ENCODE measurements at places on chromosomes 11 and 22. TPM values are rescaled to one million over a fixed set of nuclear protein-coding genes. Genes with fewer than 3 reads are reported as not detected.
A peak's percentile ranks its signal among the peaks of the same experiment; 100 is the strongest.

- DNase-seq, result no peak
Measured at GRCh38 chr22:37107816-37108621, 1.5 kb downstream of the TMPRSS6 start.

The OR2AT4 gene
- total RNA-seq, result not detected

GRCh38 chr22:41070665-41071331 is 21.6 kb upstream of the EP300 start:
- DNase-seq, result no peak

GRCh38 chr11:68504432-68505066 is 44.0 kb downstream of the PPP6R3 start:
- DNase-seq, result no peak

DNA sequence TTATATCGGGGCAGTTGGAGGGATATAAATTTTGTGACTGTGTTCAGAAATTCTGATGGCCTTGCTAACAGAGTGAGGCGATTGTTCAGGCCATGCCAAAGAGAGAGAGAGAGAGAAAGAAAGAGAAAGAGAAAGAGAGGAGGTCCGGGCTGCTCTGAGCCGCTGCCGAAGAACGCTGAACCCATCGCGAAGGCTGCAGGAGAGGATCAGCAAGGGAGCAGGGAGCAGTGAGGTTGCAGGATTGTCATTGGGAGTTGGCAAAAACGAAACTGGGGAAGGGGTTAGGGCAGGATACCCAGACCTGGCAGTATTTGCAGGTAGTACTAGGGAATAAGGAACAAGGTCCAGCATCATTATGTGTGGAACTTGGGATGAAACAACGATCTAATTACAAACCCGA is 537.1 kb downstream of the INSC start:
- no peak for DNase-seq

- no peak for DNase-seq
Measured at GRCh38 chr11:294780-295179, 4.5 kb downstream of the IFITM5 start.

The SHISAL1 gene
- 13.9 TPM for total RNA-seq

GRCh38 chr22:25514436-25515180 is 49.9 kb upstream of the GRK3 start:
- DNase-seq, result no peak

The VSIG10L2 gene
- not detected for total RNA-seq

GRCh38 chr22:49666146-49666809 is 161.4 kb downstream of the BRD1 start:
- DNase-seq, result no peak

The SLC25A18 gene
- total RNA-seq, result 6.4 TPM

GRCh38 chr22:39110631-39111561 is 13.9 kb downstream of the APOBEC3H start:
- DNase-seq, result no peak

DNA sequence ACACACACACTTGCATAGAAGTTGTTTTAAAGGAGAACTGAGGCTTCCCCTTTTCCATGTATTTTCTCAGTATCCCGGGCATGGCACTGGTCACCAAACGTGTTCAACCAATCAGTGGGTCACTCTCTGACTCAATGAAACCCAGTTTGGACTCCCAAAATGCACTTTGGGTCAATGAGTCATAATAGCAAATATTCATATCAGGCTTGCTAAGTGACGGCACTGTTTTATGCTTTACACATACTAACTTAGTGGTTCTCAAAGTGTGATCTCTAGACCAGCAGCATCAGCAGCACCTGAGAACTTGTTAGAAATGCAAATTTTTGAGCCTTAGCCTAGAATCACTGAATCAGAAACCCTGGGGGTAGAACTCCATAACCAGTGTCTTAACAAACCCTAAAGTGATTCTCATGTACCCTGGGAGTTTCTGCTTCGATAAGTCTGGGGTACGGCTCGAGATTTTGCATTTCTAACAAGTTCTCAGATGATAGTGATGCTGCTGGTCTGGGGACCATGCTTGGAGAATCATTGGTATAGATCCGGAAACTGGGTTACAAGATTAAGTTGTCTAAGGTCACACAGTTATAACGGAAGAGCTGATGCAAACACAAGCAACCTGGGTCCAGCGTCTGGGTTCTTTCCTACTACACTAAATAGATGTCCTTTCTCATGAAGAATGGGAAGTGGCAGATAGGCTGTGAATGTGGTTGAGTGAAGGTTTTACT is 35.6 kb downstream of the ETS1 start:
- no peak for DNase-seq

DNA sequence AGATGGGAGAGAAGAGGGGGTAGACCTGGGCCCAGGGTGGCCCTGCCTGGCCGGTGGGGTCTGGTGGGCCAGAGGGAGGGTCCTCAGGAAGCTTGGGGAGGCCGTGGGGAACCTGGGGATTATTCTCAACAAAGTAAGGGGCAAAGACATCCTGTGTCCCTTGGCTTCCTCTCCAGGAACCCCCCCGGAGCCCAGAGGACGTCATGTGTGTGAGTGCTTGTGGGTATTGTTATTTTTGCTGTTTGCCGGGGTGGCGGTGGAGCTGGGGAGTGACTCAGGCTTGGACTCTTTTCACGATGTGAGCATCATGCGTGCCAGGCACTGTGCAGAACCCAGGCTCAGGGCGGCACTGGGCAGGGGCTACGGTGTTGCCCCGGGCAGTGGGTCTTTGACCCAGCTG is 982 bp upstream of the SHANK3 start:
- peak; percentile 57 for DNase-seq

DNA sequence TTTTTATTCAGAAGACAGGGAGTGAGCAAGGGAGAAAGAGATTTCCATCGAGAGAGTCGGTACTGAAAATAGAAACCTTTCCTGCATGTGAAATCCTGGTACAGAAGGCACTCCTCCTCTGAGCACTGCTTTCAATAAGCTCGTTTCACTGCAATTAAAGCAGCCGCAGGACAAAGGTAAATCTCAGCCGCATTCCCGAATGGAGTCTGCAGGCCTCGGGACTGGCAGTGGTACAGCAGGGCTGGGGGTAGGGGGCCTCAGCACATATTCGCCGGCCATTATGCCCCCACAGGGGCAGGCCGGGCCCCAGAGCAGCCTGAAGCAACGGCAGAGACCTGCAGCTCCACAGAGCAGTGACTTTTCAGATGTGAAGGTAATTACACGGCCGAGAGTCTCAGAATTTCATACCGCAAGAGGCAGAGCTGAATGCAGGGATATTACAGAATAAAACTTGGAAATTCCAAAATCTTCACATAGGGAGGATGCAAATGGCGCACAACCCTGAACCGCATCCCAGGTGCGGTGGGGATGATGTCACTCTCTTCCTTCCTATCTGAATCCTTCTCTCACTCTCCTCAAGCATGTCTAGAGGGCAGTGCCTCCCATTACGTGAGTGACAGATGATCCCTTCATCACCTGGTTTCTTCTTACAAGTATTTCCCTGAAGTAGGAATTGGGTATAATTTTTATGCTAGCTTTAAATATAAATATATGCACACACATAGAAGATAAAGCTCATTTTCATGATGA is 622.1 kb downstream of the OPCML start:
- peak; percentile 16 for DNase-seq

GRCh38 chr22:43331069-43331451 is 12.1 kb downstream of the SCUBE1 start:
- no peak for DNase-seq

DNA sequence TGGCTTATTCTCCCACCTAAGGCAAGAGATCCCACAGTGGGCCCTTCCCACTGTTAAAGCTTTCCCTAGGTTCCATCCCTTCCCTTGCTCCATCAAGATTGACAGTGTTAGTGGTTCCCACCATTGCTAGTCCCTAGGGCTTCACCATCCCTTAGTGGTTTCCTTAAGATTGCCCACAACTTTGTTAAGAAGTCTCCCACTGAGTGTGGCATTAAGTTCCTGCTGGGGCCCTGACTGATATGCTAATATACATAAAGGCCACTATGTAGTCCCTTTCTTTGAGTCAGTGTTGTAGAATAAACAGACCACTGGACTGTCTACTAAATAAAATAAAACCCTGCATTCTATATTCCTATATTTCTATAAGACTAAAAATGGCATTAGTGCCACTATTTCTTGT is 176.1 kb downstream of the GUCY1A2 start:
- DNase-seq, result no peak

- no peak for DNase-seq
Measured at GRCh38 chr11:25790396-25790795, 541.5 kb upstream of the ANO3 start.
